OCI-LY7 (cell line): ENCODE measurements at places on chromosomes 2 and 18.

GRCh38 chr2:37552339-37552738, 119.1 kb downstream of the CDC42EP3 start:
- no peak for DNase-seq

DNA sequence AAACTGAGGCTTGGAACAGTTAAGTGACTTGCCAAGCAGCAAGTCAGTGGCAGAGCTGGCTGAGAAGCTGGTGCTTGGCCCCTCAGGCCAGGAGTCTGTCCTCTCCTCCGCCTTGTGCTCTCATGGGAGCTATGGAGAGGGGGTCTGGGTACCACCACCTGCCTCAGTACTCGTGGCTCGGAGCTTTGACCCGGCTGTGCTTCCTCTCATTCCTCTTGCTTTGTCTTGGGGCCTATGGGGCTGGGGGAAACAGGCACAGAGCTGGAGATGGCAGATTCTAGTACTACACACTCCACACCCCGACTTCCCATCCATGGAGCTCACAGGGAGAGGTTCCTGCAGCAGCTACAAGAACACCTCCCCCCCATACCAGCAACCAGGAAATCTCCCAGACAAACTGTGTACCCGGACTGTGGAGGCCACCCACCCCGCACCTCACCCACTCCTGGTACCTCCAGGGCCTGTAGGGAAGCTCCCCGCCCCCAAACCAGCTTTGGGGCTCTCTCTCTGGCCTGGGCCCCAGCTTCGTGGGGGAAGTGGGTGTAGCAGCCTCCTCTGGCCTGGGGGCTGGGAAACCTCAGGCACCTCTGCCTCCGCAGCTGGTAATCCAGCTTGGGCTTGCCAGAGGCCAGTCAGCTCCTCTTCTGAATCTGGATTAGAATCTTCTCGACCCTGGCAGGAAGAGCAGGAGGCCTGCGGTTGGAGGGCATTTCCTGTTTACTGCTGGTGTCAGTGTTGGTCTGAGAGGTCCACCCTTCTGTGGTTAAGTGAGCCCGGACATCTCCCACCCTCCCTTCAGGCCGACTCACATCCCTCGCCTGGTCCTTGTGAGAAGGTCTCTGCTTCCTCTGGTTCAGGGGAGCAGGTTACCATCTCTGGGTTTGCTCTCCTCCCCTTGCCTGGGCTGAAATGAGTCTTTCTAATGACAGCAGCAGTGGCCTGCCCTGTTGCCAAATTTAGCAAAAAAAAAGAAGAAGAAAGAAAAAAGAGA, 22.3 kb upstream of the RHOB start:
- peak; percentile 70 for DNase-seq

DNA sequence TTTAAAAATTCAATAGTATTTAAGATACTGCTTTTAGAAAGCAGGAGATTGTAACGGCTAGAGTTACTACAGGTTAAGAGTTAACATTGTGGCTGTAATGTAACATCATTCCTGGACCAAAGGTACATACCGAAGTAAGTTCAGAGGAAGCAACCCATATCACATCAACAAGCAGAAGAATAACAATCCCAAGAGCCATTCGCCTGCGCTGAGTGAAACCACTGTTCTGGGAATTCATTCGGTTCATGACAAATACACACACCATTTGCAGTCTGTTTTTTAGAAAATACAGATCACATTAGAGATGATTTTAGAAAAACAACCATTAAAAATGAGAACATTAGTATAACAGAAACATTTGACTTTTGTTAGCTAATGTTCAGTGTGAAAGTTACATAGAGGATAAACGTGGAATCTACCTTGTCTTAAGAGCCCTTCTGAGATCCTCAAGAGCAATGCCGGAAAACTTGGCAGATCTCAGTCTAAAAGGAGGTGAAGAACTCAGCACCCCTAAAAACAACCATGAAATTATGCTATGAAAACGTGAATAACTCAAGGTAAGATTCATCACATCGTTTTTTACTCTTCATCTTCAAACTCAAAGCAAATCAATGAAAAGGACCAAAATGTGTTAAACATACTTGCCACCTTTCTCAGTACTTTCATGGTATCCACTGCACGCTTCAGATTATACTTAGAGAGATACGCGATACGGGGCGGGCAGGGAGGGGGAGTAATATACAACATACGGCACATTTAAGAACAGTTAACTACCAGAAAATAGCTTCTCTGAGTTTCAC, 1.2 kb downstream of the SLC35F5 start:
- DNase-seq = peak; percentile 28

- DNase-seq = no peak
These were observed 6.2 kb downstream of the ZBTB7C start for GRCh38 chr18:48402953-48403352.

DNA sequence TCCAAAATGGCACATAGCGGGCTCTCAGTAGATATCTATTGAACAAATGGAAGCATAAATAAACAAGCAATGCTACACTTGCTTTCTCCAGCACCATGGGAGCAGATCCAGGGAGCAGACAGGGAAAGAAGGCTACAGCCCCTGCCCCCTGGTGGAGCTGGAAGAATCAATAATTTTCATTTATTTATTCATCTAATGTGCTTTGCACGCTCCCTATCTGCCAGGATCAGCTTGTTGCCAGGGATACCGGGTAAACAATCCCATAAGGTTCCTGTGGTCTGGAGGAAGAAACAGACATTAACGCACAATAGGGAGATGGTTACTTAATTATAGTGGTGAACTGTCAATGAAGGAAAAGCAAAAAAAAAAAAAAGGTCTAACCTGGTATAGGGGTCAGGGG, 40.1 kb upstream of the CLASP1 start:
- DNase-seq = no peak

- no peak for DNase-seq
These were observed 74.6 kb upstream of the LRATD1 start for GRCh38 chr2:14557916-14558315.

DNA sequence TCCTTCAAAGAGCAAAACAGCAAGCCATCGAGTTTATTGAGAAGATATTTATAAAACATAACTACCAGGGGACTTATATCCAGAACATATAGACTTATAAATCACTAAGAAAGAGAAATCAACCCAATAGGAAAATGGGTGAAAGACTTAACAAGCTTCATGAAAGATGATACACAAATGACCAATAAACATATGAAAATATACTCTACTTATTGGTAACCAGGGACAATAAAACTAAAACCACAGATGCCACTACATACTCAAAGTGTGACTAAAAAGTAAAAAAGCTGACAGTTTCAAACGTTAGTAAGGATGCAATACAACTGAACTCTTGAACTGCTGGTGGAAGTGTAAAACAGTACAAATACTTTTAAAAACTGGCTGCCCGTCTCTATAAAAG, 154.3 kb downstream of the TMEM163 start:
- DNase-seq = no peak

GRCh38 chr18:48053881-48054816, 123.7 kb upstream of the SMAD2 start:
- DNase-seq = no peak

- no peak for DNase-seq
These were observed 48.4 kb upstream of the NEMP2 start for GRCh38 chr2:190582736-190583506.

- DNase-seq = no peak
These were observed 81.7 kb downstream of the SEPTIN10 start for GRCh38 chr2:109531896-109532727.

DNA sequence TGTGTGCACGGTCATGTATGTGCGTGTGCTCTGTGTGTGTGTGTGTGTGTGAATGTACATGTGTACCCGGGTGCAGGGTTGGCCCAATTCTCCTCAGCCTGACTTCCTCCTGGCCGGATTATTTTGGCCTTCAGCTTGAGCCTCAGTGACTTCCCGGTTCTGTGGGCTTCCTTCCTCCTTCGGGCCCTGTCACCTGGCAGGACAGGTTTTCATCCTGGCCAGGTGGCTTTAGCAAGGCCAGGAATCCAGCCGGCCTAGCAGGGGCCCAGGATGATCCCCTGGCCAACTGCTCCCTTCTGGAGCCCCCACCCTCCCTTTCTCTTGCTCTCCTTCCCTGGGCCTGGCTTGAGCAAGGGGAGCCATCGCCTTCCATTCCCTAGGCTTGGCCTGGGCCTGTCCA, 140.5 kb downstream of the INHBB start:
- no peak for DNase-seq

DNA sequence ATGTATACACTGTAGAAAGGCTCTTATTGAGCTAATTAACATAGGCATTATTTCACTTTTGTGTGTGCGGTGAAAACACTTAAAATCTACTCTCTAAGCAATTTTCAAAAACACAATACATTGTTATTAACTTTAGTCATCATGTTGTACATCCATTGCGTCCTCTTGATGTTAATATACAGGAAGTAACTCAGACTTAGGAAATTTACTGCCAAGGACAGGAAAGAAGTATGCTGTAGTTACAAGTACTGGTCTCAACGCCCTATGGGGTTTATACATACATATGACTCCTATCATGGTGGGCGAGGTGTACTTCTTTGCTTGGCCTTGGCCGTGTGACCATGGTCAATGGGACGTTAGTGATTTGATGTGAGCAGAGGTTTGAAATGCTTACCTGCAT, 15.5 kb downstream of the SCTR start:
- DNase-seq = no peak

GRCh38 chr2:240024766-240025165, 376 bp downstream of the NDUFA10 start:
- peak; percentile 34 for DNase-seq

- DNase-seq = no peak
These were observed 189.7 kb upstream of the OSR1 start for GRCh38 chr2:19548116-19548515.

DNA sequence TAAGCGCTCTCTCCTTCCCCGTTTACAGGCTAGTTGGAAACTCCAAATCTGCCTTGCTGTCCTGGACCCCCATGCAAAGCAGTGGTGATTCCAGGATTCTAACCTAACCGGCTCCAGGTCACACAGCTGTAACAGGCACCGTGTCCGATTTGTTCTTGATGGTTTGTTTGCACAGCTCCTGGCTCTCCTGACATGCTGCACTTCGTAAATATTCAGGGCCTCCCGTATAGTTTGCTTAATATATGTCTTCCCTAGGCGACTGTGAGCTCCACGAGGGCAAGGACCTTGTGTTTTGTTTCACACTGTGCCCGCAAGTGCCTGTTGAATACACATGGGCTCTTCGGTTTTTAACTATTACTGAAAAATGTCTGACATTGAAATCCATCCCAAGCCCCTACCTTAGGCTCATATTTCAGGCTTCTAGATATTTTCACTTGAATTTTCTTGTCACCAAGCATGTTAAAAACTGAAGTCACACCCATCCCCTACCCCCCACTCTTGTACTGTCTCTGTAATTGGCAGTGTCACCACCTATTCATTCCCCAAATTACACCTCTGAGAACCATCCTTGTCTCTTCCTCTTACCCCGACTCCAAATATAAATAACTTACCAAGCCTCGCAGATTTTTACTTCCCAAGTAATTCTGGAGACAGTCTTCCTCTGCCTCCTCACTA, 1.0 kb upstream of the PUM2 start:
- peak; percentile 29 for DNase-seq

DNA sequence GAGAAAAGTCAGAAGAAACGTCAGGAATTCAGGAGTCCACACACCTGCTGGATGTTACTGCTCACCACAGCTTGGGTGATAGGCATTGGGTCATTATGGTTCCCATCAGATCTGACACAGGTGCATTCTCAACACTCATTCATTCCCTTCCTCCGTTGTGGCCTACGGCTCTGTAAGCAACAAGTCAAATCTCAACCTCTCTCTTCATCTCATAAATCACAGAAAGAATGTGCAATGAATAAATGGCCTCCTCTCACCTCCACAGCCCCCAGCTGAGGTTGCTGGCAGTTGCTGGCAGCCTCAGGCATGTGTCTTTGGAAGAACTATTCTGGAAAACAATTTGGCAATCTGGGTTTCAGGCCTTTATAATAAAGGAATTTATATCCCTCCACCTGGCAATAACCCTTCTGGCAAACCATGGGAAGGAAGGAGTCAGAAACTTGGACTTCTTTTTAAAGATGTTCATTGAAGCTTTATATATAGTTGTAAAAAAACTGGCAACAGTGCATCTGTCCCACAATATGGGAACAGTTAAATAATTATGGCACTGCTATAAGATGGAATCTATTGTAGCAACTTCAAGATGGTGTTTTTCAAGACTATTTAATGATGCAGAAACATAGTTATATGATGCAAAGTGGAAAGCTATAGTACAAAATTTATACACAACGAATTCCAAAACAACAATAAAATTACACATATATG, 175.4 kb downstream of the ANAPC1 start:
- DNase-seq = no peak

DNA sequence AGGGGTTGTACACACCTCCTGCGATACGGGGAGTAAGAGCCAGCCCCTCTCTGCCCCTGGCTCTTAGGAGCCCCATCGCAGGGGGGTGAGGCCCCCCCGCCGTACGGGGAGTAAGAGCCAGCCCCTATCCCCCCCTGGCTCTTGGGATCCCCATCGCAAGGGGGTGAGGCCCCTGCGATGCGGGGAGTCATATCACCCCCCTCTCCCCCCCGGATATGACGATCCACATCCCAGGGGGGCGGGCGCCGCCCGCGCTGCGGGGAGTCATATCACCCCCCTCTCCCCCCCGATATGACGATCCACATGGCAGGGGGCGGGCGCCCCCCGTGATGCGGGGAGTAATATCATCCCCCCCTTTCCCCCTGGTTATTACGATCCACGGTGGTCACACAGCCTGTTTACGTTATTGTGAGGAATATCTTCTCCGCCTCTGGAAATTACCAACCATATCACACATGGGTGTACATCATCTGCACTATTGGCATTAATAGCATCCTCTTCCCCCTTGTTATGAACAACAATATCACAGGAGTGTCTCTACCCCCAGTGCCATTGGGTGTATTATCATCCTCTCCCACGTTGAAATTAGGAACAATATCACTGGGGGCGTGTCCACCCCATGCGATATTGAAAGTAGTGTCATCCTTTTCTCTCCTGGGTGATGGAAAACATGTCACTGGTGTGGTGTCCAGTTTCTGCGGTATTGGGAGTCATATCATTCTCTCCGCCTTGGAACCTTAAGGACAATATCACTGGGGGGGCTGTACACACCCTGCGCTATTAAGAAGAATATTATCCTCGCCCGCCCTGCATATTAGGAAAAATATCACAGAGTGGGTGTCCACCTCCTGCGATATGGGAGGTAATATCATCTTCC, 24.7 kb upstream of the NAGK start:
- DNase-seq = no peak

GRCh38 chr2:118978064-118978463, 36.1 kb downstream of the MARCO start:
- DNase-seq = no peak

DNA sequence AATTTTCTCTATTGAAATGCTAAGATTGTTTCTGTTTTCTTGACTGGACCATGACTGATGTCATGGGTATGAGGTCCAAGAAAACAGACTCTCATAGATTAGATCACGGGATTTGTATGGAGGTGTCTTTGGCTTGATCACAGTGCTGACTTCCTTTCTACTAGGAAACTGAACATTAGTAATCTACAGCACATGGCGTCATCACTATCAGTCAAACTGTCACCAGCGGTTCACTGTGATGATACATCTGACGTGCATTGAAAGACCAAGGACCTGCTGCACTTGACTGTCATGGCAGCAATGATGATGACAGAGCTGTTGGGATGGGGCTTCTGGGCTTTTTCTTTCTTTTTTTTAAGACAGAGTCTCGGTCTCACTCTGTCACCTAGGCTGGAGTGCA, 28.2 kb upstream of the IMPA2 start:
- no peak for DNase-seq
